ENCODE measurements at places on chromosomes 1 and 21.

- DNase-seq, result no peak
Measured at GRCh38 chr1:212678456-212679410, 20.9 kb downstream of the BATF3 start.

DNA sequence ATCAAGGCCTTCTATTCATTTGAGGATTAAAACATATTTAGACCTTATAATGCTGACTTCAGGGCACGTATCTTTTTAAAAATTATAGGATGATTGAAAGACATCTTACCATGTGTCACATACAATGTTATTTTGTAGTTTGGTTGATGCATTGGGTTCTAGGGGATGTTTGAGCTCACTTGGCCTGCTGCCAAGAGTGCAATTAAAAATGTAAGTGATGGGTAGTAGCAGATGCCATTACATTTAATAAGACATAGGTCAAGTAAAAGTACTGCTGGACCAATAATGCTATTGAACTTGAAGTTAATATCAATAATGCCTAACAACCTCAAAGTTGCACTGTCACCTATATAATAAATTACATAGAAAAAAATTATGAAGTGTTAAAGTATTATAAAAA is 616.5 kb upstream of the RGS18 start:
- no peak for DNase-seq

GRCh38 chr1:226494092-226494609 is 54.4 kb upstream of the STUM start:
- no peak for DNase-seq

DNA sequence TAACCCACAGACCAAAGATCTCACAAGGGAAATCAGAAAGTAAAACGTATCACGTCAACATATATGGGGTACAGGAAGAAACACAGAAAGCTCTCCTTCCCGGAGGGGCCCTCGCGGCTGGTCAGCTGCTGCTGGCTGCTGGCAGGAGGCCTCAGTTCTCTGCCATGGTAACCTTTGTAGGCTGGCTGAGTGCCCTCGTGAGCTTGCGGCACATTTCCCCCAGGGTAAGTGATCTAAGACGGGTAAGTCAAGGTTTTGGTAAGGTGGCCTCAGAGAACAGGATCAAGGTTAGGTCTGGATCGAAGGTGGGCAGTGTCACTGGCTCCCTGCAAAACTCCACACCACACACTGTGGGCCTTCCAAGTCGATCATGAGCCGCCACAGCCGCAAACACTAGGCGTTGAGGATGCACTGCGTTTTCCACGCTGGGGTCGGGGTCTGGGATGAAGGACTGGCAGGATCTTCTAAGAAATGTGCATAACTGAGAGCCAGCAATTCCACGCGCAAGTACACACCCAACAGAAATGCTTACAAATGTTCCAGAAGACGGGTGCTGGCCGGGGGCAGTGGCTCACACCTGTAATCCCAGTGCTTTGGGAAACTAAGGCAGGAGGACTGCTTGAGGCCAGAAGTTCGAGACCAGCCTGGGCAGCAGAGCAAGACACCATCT is 33.9 kb downstream of the WDR4 start:
- no peak for DNase-seq

DNA sequence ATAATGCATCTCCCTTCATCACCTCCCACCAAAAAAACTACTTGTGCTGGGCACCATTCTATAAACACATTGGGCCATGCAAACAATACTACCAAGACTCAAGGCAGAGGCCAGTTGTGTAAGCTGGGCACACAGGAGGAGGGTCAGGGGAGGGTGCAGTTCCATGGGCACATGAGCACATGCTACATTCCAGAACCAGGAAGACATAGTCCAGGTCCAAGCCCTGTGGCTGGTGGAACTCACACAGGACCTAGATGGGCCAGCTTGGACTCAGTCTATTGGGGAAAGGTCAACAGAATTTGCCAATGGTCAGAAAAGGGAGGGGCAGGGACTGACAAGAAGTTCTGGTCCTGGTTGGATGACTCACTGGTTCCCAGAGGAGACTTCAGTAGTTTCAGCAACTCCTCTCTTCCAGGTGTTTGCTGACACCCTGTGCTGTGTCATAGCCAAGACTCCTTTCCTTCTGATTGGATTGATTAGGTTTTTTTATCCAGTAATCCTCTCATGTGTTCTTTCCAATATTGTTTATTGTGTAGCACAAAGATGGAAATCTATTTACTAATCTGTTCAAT is 249.7 kb downstream of the C1orf94 start:
- DNase-seq, result no peak

DNA sequence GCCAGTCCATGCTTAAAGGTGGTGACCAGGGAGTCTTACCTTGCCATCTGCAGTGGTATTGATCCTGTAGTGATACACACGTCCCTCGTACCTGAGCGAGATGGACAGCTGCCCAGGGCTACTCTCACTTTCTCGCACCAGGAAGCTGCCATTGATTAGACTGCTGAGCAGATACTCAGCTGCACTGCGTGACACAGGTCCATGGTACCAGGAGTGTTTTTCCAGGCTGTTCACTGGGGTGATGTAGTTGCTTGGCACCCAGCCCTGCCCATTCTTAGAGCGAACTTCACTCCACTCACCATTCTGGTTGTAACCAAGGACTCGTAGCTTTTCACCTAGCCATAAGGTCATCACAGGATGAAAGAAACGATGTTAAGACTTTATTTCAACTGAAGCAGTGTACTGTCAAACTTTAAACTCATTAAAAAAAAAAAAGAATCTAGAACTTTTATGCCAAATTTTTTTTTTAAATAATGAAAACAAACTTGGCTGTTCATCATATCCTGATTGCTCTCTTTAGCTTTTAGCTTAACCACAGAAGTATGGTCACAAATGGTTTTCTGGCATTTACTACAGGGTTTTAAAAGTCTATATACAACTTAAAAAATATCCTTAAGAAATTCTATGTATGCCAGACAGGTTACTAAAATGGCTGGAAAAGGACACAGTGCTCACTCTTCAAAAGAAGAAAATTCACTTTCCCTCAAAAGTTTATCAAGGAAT is 44.6 kb downstream of the TOR3A start:
- DNase-seq, result no peak

Measured in T-helper 22 cell (primary cell).